Body of pancreas (tissue), 4 donors: ENCODE measurements at places on chromosomes 11 and 22. TPM values are rescaled to one million over a fixed set of nuclear protein-coding genes. Genes with fewer than 3 reads are reported as not detected.

The OR5AN1 gene
- not detected for total RNA-seq

- no peaks in the 10 kb centered on the region for H3K36me3 ChIP-seq
- DNase-seq: no peak
- H3K4me3 ChIP-seq: no peak overlapping the region
- H3K4me1 ChIP-seq: peaks cover 4% of the 10 kb centered on the region
Observed at GRCh38 chr11:60970890-60971289, 590 bp upstream of the CD6 start.

DNA sequence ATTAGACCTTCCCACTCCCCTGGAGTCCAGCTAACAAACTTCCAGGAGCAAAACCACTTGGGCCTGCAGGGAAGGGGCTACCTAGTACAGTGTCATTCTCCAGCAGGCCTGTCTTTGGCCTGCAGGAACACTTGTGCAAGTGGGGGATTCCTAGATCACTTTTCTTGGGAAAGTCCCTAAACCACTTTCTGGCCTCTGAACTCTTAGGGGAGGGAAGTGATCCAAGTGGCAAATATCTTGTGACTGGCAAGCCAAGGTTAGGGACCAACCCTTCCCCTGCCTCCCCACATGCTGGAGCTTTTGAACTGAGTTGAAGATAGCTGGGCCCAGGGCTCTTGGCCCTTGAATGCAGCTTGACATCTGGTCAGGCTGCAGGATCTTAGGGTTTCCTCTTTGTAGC lies 17.2 kb downstream of the PPFIBP2 start:
- no peak for DNase-seq
- H3K27me3 ChIP-seq: no peaks in the 10 kb centered on the region
- H3K4me3 ChIP-seq: no peak overlapping the region

The BAIAP2L2 gene
- 0.66 TPM for total RNA-seq

DNA sequence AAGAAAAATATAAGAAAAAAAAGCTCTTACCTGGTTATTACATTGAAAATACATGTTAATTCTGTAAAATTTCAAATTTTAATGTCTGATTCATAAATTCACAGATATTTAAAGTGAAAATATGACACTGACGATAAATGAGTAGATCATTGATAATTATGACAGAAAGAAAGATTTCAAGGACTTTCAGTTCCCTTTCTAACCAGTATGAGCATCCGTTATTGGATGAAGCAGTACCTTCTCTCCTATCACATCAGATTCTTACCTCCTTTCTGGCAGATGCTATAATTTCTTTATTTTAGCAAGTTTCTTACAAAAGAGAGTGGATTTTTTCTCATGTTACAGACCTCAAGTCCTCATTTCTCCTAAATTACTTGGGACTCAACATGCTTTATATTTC lies 847.3 kb downstream of the JRKL start:
- no peak overlapping the region for H3K4me3 ChIP-seq
- no peak for DNase-seq
- no peak overlapping the region for H3K27ac ChIP-seq
- no peaks in the 10 kb centered on the region for H3K4me1 ChIP-seq
- H3K27me3 ChIP-seq: no peaks in the 10 kb centered on the region

The DKK3 gene
- 14.5 TPM for total RNA-seq

DNA sequence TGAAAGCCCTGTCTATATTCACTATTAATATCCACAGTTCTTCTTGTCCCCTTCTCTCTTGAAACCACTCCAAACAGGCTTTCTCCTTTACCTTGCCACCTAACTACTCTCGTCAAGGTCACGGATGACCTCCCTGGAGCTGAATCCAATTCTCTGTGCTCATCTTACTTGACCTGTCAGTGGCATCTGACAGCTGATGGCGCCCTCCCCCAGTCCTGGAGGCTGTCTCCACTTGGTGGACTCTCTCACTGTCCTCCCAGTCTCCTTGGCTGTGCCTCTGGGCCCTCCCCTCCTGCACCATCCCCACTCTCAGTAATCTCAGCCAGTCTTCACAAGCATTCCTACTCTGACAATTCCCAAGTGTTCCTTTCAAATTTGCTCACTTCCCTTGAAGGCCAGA lies 8.7 kb downstream of the TNKS1BP1 start:
- H3K27ac ChIP-seq: peak overlapping the region; percentile 60
- no peaks in the 10 kb centered on the region for H3K27me3 ChIP-seq
- peaks cover 8% of the 10 kb centered on the region for H3K36me3 ChIP-seq
- no peak for DNase-seq

GRCh38 chr22:35572556-35572955 lies 31.9 kb downstream of the RASD2 start:
- H3K27me3 ChIP-seq: no peaks in the 10 kb centered on the region
- H3K36me3 ChIP-seq: no peaks in the 10 kb centered on the region
- H3K27ac ChIP-seq: no peak overlapping the region
- no peak for DNase-seq

- DNase-seq: no peak
- no peaks in the 10 kb centered on the region for H3K36me3 ChIP-seq
- no peaks in the 10 kb centered on the region for H3K27me3 ChIP-seq
- peaks cover 14% of the 10 kb centered on the region for H3K4me1 ChIP-seq
- H3K4me3 ChIP-seq: no peak overlapping the region
- peak overlapping the region; percentile 51 for H3K27ac ChIP-seq
Observed at GRCh38 chr11:63567044-63567840, 4.1 kb upstream of the PLAAT2 start.

DNA sequence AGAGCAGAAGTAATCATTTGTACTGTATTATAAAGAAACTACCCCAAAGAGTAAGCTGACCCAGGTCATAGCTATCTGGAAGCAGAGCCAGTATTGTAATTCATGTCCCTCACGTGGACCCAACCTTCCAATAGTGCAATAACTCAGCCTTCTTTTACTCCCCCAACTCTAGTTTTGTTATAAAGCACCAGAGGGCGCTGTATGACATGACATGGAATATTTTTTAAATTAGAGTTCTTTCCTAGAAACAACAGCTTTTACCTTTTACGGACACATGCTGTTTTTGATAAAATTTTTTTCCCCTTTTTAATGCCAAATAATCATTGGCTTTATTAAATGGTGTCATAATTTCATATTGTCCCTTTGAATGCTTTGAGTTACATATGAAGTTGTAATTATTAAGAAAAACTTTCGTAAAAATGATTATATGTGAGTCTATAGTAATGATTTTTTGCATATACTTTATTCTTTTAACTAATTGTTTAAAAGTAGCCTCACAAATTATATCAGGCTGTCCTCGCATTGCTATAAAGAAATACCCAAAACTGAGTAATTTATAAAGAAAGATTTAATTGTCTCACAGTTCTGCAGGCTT lies 76.9 kb downstream of the DKK3 start:
- H3K27me3 ChIP-seq: no peaks in the 10 kb centered on the region
- H3K27ac ChIP-seq: no peak overlapping the region
- H3K4me3 ChIP-seq: no peak overlapping the region
- no peaks in the 10 kb centered on the region for H3K4me1 ChIP-seq
- peaks cover 10% of the 10 kb centered on the region for H3K36me3 ChIP-seq
- peak; percentile 38 for DNase-seq

The YIF1A gene
- 63.6 TPM for total RNA-seq

The RIC3 gene
- 44.5 TPM for total RNA-seq

The REXO2 gene
- total RNA-seq: 95.9 TPM

DNA sequence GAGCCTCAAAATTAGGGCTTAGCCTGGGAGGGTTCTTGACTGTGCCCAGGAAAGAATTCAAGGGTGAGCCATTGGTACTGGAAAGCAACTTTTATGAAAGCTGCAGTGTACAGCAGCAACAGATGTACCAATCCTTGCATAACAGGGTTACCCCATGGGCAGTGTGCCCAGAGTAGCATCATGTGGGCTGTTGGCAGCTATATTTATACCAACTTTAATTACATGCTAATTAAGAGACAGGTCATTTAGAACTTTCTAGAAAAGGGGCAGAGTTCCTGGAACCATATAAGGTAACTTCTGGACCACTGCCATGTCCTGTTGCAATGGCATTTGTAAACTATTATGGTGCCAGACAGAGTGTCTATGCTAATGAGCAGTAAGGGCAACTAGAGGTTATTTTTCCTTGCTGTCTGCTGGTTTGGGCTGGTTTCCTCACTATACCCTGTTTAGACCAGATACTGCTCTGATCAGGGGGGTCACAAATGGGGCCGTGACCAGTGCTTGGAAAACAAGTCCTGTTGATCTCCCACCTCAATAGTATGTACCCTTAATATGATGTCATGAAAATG lies 1120.5 kb upstream of the RAG2 start:
- no peak overlapping the region for H3K27ac ChIP-seq
- no peak overlapping the region for H3K4me3 ChIP-seq
- no peaks in the 10 kb centered on the region for H3K36me3 ChIP-seq
- no peaks in the 10 kb centered on the region for H3K27me3 ChIP-seq

DNA sequence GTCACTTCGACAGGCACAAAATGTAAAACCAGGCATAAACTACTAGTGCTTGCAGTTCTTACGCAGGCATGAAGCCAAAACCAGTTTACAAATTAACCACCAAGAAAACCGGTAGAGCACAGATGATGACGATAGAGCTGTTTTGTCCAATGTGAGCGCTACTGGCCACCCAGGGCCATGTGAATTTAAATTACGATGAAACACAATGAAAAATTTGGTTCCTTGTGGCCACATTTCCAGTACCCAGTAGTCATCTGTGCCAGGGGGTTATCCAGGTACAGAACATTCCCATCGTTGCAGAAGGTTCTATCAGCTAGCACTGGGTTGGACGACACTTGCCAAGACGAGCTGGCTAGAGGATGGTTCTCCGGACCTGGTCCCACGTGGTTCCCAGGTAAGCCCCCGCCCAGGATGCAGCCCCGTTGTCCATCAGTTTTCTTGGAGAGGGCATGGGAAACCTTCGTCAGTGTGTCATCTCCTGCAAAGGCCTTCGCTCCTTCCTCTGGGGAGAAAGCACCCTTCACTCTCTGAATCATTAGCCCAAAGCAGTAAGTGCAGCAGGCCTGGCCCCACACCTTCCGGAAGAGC lies 1.1 kb upstream of the CD81 start:
- peak; percentile 89 for DNase-seq
- no peaks in the 10 kb centered on the region for H3K36me3 ChIP-seq
- H3K4me3 ChIP-seq: no peak overlapping the region
- peak overlapping the region; percentile 89 for H3K27ac ChIP-seq

DNA sequence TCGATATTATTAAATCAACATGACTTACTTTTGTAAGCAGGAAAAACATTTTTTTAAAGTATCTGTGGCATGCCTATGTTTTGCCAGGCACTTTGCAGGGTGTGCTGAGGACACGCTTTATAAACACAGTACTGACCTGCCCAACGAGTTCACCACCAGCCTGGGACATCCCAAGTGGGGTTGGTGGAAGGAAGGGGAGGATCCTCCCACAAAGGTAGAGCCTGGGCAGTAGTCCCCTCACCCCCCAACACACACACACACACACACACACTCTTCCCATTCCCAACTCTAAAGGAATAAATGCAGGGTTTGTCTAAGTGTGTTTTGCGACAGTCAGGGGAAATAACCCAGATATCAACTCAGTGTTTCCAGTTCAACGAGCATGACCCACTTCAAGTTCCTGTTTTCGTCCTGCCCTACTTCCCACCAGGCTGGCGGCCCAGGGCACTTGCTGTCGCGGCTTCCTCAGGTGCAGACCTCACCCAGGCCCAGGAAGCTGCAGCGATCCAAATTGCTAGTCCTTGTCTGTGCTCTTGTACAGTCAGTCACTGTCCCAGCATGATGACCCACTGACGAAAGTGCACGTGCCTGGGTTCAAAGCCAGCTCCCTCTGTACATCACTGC lies 3.1 kb downstream of the CERK start:
- H3K27ac ChIP-seq: peak overlapping the region; percentile 66
- no peaks in the 10 kb centered on the region for H3K27me3 ChIP-seq
- no peak overlapping the region for H3K4me3 ChIP-seq
- peak; percentile 49 for DNase-seq

GRCh38 chr11:76176463-76176862 lies 29.8 kb downstream of the WNT11 start:
- no peak overlapping the region for H3K4me3 ChIP-seq
- no peaks in the 10 kb centered on the region for H3K36me3 ChIP-seq
- no peak for DNase-seq
- no peaks in the 10 kb centered on the region for H3K27me3 ChIP-seq

The HTR3A gene
- 1.0 TPM for total RNA-seq

The KCNK4 gene
- total RNA-seq: not detected
